ENCODE measurements at places on chromosomes 6 and 20.

DNA sequence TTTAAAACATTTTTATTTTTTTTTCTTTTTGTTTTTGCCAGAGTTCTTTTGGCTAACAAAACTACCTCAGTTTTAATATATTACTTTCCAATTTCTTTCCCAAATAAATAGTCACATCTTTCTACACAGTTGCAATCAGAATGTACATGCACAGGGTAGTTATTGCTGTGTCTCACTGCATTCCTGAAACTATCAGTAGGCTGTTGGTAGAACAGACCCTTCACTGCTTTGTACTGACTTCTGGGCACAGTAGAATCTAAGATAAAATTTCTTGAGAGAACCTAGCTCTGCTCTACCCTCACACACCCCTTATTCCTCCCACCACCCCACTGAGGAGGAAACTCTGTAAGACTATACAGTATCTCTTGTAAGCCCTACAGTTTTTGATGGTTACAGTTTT lies 19.9 kb downstream of the TPX2 start:
- DNase-seq = no peak

DNA sequence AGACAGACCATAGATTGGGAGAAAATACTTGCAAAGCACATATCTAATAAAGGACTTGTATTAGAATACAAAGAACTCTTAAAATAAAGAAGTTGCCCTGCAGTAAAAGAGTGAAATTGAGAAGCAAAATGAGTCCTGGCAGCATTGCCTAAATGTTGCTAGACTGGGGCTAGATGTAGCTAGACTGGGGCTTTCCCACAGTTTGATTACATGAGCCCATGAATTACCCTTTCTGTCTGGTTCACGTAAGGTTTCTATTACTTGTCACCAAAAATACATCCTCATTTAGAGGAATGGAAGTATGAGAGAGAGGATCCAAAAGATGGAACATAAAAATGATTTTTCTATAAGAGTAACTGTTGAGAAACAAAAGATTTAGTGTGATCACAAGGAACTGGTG lies 57.6 kb upstream of the CCDC28A start:
- no peak for DNase-seq

DNA sequence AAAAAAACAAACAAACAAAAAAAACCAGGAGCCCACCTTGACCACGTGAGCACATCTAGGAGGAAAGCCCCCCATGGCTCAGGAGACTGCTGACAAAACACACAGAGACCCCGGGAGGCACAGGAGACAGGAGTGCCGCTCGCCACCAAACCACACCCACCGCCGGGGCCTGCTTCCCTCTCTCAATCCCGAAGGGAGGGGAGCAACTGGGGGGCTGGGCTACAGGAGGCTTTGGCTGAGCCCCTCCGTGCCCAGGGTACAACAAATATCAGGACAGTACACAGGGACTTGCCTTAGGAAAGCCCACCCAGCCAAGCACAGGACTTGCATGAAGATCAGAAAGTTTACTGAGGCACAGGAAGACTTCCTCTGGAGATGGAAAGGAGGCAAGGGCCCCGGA lies 102.5 kb downstream of the TAF4 start:
- no peak for DNase-seq

DNA sequence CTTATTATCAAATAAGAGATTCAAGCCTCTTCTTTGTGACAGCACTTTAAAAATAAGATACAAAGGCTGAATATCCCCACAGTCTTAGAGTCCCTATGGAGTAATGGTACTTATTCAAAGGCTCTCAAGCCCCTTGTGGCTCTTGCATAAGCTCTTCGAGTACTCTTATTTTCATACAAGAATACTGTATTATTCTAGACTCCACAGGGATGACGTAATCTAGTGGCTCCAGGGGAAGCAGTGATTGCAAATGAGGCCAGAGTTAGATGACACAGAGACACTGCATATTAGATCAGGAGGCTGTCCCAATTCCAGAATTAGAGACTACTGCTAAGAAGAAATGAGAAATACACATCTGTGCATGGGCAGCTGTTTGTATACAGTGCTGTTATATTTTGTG lies 1195.9 kb upstream of the MAP3K7 start:
- peak; percentile 20 for DNase-seq

DNA sequence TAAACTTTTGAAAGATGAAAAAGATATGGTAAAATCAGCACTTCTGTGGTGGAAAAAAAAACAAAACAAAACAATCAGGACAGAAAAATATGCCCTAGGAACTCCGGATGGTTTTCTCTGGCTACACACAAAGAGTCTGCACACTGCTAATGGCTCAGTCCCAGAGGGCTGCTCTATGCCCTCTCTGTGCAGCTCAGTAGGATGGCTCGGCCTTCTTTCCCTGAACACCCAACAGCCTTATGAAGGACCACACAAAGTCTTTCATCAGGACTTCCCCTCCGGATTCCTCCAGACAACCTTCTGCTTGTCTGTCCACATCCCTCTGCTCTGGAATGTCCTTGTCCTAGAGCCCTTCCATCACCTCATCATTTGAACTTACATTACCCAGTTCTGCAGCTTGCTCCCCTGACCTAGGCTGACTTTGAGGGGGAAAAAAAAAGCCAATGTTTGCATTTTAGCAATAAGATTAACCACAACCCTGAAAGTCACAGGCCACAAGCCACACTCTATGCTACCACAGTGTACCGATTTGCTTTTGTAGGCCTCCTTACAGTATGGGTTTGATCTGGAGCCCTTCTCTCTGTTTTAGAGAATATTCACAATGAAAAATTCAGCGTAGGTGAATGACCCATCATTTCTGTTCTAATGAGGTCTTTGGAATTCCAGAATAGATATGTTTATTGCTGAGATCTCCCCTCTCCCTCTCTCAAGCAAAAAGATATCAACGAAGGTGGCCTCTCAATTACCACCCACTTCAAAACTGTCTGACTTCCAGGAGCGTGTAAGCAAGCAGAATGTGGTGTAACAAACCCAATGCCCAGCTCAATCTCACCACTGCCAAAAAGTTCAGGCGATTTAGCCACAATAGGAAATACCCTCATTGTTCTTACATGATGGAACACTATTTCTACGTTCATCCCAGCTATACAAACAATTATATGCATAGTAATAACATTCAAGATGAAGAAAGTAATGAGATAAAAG lies 164.0 kb downstream of the GMDS start:
- DNase-seq = no peak

DNA sequence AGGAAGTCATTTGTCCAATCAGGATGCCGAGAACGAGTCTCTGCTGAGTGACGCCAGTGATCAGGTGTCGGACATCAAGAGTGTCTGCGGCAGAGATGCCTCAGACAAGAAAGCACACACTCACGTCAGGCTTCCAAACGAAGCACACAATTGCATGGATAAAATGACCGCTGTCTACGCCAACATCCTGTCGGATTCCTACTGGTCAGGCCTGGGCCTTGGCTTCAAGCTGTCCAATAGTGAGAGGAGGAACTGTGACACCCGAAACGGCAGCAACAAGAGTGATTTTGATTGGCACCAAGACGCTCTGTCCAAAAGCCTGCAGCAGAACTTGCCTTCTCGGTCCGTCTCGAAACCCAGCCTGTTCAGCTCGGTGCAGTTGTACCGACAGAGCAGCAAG lies 281.5 kb downstream of the TSHZ2 start:
- no peak for DNase-seq

- DNase-seq = peak; percentile 70
Observed at GRCh38 chr6:56259234-56260077, 12.1 kb upstream of the COL21A1 start.

DNA sequence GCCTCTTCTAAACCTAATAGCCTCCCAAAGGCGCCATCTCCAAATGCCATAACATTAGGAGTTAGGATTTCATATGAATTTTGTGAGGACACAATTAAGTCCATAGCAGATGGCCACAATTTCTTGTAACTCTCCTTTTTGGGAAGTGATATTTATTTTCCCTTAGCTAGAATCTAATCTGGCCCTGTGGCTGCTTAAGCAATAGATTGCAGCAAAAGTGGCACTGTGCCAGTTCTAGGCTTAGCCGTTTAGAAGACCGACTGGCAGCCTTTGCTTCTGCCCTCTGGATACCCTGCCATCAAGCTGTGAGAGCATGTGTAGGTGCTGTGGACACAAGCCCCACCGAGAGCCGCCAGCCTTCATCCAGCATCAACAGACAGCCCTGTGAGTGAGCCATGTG lies 15.9 kb upstream of the ADGB start:
- no peak for DNase-seq

- DNase-seq = peak; percentile 1
Observed at GRCh38 chr6:161949531-161949930, 675.7 kb upstream of the AGPAT4 start.

DNA sequence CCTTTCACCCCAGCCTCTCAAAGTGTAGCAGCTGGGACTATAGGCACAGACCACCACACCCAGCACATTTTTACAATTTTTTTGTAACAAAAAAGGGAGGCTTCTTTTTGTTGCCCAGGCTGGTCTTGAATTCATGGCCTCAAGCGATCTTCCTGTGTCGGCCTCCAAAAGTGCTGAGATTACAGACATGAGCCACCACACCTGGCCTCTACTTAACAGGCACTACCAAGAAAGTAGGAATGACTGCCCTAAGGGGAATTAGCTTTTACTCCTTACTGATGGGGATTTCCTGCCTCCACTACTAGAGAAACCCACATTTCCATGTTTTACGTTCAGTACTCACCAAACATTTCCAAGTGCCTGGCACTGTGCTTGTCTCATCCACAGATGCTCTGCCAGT lies 109.6 kb downstream of the CARMIL1 start:
- DNase-seq = peak; percentile 41

DNA sequence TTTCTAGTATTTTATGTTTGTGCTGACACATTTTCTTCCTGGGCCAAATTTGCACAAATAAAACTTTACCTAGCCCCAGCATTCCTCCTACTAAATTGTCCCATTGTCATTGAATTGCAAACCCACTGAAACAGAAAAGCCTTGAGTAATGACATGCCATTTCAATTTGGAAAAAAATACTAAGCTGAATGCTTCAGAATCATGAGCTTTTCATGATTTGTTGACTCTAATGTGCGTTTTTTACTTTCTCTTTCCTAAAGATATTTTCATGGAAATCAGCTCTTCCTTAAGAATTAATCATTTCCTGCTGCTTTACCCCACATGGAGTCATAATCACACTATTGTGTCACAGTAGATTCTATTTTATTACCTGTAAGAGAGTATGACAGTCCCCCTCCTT lies 47.4 kb downstream of the TRDN start:
- no peak for DNase-seq

All from bronchial epithelial cell (primary cell).